Central memory CD4-positive, alpha-beta T cell (primary cell): ENCODE measurements at places on chromosomes 7 and 10.

DNA sequence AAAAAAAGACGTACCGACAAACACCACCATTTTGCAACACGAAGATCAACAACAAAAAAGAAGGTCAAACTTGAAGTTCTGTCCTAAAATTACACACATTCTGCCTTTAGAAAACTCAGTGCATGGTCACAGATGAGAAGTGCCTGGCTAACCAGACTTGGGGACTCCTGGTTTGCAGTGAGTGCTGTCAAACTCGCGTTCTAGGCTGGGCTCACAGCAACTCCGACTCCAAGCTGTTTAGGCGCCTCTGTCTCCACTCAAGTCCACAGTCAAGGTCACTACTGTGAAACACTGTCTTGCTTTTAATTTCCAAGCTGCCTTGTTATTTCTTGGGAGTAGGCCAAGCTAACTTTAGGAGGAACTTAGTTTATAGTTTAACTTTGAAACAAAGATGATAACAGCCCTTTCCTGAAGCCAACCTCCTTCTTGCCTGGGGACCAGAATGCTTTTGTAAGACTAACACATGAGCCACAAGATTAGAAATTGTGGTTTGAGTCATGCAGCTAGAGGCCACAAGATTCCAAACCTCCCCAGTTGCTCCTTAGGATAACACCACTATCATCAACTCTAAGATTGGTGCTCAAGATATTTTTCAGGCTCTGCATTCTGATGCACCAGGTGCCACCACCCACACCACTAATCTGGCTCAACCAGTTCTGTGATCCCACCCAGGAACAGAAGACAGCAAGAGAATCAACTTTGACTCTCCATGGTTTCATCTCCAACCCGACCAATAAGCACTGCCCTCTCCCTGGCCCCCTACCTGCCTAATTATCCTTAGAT is 1.1 kb upstream of the DNAAF5 start:
- DNase-seq, result no peak

DNA sequence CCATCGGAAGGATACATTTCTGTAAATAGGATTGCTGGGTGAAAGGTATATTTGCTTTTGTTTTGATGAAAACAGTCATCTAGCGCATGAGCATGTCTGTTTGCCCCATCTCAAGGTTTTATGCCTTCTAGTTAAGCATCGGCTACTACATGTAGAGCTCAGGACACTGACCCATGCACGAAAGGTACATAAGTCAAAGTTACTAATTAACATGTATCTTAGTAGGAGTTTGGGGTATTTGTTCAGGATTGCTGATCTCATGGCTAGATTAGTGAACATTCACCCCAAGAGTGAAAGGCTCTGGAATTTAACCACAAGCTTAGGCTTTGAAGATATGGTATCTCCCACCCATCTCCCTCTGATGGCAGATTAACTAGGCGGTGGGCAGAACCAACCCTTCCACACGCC is 91.5 kb downstream of the RBM20 start:
- no peak for DNase-seq

GRCh38 chr7:31290601-31291000 is 49.9 kb downstream of the NEUROD6 start:
- DNase-seq, result no peak

DNA sequence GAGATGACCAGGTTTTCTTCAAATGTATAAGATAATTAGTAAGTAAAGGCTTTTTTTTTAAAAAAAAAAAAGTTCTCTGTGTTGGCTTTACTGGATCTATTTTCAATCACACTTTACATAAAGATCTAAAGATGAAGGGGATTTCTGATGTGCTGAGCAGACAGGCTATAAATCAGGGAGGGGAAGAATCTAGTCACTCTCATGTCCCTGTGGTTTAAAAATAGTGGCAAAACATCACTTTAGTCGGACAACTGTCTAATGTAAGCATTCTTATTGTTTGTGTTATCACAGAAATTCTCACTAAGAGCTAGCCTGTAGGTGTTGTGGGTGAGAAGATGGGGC is 132.7 kb downstream of the ICA1 start:
- no peak for DNase-seq

- DNase-seq, result peak; percentile 38
These were observed 120.1 kb downstream of the ARHGAP12 start for GRCh38 chr10:31808258-31809218.

DNA sequence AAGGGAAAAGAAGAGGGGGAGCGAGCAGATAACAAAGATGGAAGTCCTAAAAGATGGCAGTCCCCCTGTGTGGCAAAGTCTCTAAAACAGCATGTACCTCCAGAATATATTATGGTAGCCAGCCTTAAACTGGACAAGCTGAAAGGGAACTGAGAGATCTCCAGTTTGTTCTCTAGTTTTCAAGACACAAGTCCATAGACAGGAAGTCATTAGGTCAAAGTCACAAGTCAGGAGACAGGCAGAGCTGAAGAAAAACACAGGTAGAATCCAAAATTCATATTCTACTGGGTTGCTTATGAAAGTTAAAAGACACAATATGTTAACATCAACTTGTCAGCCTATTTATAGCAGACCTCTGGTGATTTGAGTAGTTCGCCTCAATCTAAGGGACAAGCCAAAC is 38.7 kb downstream of the FAM107B start:
- DNase-seq, result no peak

DNA sequence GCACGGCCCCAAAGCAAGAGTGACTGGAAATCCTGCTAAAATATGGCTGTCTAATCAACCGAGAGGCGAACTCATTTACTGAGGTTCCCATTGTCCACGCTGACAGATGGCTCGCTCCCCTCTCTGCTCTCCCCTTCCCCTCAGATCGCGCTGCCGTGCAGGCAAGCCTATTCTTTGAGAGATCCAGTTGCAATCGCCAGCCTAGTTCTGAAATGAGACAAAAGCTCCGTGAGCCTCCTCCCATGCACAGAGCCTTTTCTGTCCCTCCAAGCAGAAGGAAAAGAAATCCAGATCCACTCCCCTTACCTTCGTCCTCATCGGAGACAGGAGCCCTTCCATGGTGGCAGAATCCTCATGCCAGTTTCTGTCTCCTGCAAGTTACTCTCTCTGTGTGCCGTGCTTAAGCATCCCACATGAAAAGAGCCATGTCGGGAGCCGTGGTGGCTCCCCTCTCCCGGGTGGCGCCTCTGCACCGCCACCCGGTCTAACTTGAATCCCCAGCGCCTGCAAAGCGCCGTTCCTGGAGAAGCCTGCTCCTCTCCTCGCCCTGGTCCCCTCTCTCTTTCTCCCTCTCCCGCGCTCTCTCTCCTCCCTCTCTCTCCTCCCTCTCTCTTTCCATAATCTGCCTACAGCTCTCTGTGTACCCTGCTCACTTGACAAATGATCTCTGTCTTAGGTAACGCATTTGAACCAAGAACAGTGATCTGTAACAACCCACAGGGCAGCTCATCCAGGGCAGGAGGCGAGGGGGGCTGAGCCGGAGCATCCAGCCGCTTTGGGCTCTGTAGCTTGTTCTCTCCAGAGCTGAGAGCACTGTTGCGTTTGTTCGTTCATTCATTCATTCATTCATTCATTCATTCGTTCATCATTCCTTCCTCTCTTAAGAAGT is 156.8 kb downstream of the FRMD4A start:
- no peak for DNase-seq

DNA sequence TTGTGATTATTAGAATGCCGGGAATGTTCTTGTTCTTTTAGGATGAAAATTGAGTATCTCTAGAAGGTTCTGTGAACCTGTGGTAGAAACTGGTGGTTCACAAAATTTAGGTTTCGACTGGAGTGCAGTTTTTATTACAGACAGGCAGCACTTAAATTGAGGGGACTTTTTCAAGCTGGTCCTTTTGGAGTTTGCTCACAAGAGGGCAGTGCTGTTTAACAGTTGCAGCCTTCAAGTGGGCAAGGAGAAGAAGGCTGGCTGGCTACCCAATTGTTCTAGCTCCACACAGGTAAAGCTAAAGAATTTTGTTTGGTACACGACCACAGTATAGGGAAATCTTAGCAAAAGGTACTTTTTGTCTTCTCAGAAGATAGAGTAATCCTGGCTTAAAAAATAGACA is 233.6 kb downstream of the SNX13 start:
- peak; percentile 16 for DNase-seq

GRCh38 chr10:15504101-15504840 is 133.2 kb upstream of the FAM171A1 start:
- DNase-seq, result no peak

DNA sequence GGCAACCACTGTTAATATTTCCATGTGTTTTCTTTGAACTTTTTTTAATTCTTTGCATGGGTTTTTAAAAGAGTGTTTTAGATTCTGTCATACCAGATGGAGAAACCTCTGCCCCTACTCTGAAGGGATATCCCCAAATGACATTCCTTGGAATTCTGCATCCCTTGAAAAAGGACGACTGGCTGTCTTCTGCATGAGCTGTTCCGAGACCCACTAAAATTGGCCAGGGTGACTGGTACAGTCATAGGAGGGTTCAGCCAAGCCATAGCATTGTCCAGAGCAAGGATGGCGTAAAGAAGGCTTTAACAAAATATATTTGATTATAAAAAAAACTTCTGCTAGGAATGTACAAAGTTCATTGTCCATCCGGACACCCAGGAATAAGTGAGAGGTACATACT is 952.9 kb downstream of the NRG3 start:
- no peak for DNase-seq

- DNase-seq, result no peak
These were observed 795.6 kb upstream of the GHITM start for GRCh38 chr10:83343676-83344075.

DNA sequence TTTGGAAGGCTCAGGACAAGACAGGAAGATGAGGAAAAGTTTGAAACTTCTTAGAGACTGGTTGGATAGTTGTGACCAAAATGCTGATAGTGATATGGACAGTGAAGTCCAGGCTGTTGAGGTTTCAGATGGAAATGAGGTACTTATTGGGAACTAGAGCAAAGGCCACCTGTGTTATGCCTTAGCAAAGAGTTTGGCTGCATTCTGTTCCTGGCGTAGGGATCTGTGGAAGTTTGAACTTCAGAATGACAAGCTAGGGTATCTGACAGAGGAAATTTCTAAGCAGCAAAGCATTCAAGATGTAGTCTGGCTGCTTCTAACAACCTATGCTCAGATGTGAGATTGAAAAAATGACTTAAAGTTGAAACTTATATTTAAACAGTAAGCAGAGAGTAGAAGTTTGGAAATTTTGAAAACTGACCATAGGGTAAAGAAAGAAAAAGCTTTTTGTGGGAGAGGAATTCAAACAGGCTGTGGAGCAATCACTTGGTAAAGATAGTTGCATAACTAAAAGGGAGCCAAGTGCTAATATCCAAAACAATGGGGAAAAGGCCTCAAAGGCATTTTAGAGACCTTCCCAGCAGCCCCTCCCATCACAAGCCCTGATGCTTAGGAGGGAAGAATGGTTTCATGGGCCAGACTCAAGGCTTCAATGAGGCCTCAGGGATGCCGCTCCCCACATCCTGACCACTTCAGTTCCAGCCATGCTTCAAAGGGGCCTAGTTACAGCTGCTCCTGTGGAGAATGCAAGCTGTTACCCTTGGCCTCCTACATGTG is 415.1 kb downstream of the INHBA start:
- no peak for DNase-seq

- no peak for DNase-seq
These were observed 17.5 kb downstream of the ZNF33A start for GRCh38 chr10:38027986-38028385.

- DNase-seq, result no peak
These were observed 7.1 kb downstream of the CHAT start for GRCh38 chr10:49620841-49621378.

DNA sequence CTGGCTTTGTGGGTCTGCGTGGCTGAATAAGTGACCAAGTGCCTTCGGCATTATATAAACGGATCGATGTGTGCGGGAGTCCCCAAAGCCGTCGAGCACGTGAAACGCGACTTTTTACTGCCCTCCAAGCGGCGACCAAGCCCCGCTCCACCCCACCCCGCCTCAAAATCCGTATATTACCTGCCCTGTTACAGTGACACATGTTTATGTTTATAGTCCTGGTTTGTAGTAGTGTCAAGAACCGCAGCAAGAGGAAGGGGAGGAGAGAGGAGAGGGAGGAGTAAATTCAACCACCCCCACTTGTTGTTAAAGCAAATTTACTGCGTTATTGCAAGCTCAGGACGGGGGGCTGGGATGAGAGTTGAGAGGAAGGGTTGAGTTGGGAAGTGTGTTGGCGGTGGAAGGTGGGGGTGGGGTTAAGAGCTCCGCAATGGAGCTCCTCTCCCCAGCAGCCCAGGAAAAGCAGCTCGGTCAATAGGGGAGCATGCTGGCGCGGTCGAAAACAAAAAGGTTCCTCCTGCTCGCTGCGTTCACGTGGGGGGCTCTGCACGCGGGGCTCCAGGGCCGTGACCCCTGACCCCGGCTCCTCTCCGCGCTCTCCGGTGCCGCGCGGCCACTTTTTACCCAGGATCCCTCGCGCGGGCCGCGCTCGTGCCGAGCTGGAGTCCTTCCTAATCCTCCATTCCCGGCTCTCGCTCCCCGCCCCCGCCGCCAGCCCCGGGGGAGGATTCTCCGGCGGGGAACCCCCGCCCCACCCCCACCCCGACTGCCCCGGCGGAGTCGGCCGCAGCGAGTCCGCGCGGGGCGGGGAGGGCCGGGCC is at the start of gene SKIDA1:
Gene SKIDA1 (minus strand): TSS at position 316 of the 821 bp plus-strand sequence. CDS start 7,860 bp downstream, outside the sequence.
- DNase-seq, result peak; percentile 74

GRCh38 chr10:130108934-130109604 is 1.6 kb downstream of the C10orf143 start:
- DNase-seq, result no peak

DNA sequence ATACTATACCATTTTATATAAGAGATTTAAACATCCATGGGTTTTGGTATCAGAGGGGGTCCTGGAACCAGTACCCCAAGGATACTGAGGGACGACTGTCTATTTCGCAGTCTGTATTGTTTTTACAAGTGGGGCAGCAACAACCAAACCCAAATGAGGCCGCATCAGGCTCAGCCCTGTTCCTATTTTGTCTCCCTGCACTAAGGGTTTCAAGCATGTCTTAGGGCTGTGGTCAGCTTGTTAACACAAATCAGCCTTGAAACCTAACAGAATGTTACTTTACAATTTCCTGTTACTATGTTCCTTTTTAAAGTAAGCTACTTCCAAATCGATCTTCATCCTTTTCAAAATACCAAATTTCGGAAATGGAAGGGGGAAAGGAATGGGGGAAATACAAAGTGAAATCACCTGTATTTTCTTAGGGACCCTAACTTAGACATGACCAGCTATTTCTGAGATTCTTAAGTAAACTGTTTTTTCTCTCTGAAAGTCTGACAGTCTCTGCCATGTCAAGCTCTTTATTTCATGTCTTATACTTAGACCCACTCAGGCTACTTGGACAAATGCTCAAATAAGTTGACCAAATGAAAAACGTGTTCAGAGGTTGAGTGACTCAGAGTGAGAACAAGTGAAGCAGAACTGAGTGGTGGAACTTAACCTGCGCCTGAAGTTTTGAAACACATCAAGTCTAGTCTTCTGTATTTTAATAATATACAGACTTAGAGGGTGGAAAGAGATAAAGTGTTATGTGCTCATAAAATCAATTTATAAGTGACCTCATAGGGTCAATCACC is 75.8 kb downstream of the C1GALT1 start:
- no peak for DNase-seq

GRCh38 chr7:128804484-128804883 is 12.7 kb downstream of the CCDC136 start:
- DNase-seq, result no peak
